ENCODE measurements at places on chromosomes 3 and 15. TPM values are rescaled to one million over a fixed set of nuclear protein-coding genes. Genes with fewer than 3 reads are reported as not detected.

DNA sequence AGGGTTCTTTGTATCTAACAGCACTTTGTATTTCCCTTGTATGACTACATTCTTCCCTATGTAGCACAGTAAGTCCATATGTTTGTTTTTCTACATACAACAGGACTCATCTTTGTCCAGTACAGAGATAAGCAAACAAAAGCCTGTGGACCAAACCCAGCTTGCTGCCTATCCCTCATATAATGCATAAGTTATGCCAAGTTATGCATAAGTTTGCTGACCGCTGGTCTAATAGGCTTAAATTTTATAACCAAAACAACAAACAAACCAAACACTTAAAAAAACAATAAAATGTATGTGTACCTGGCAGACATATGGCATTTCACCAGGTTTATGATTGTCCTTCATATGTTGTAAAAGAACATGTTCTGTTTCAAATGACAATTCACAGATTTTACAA is 56.0 kb downstream of the ZNF280D start:
- DNase-seq: no peak

DNA sequence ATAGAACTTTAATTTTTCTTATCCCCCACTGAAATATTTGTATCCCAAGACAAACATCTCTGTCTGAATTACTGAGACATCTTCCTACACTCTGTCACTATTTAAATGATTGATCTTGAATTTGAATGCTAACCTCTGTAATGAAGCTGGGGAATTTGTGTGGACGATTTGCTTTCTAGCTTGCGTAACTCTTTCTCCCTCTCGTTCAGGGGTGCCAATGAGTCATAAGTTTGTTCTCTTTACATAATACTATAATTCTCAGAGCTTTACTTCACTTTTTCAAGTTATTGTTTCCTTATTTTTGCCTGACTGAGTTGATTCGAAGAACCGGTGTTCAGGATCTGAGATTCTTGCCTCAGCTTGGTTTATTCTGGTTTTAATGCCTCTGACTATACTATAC is 783.3 kb upstream of the CADM2 start:
- no peak for DNase-seq

GRCh38 chr3:11629716-11630115 is 14.0 kb downstream of the VGLL4 start:
- DNase-seq: no peak

- no peak for DNase-seq
Measured at GRCh38 chr3:113736548-113737089, 9.4 kb downstream of the NAA50 start.

GRCh38 chr3:36734742-36735141 is 29.6 kb downstream of the DCLK3 start:
- DNase-seq: no peak

- DNase-seq: no peak
Measured at GRCh38 chr3:186609247-186609868, 3.5 kb upstream of the AHSG start.

DNA sequence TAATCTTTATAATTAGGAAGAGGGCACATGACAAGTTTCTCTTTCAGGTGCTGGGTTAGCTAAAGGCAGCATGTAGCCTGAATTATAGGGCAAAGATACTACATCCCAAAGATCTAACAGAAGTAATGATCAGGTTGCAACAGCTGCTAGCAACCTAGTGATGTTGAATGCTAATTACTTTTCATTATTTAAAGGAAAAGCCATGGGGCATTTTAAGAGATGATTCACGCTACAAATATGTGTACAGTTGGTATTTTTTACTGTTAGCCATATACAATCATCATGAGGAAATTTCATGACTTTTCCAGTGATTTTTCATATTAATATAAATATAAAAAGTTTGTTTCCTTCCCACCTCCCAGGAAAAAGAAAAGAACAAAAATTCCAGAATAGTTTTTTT is 43.0 kb downstream of the NEK10 start:
- DNase-seq: no peak

- no peak for DNase-seq
Measured at GRCh38 chr15:84752700-84753099, 4.3 kb downstream of the ZNF592 start.

DNA sequence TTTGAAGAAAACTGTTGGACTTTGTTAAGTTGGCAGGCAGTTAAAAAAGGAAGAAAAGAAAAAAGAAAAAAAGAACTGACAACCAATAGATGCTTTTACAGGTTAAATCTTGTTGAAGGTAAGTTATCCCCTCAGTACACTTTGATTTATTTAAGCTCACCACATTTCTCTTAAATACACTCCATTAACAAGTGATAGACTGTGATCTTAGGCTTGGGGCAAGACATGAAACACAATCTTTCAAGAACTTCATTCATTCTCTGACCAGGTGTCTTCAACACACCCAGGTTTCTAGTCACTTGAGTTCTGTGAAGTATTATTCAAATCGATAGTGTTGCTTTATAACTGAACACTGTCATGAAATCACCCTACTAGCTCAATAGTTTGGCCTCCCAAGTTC is 751.9 kb downstream of the ROBO1 start:
- no peak for DNase-seq

- no peak for DNase-seq
Measured at GRCh38 chr15:92614301-92614700, 41.3 kb downstream of the FAM174B start.

GRCh38 chr15:76642671-76643070 is 262.5 kb downstream of the SCAPER start:
- DNase-seq: no peak

GRCh38 chr3:2274526-2274925 is 175.9 kb downstream of the CNTN4 start:
- no peak for DNase-seq

DNA sequence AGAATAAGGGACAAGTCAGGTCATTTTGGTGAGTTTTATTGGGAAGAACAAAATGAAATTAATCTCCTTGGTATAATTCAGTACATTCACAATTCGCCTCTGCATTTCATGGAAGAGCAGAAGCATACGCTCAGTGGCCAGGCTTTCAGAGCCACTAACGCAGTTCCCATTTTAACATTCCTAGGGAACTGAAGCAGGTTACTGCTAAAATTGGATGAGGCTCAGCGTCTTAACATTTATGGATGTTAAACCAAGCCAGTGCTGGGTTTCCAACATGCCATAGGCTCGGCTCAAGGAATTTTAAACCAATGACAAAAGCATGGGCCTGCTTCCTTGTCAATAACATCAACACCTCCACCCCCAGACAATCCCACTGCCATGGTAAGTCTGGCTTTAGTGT is 172.7 kb upstream of the PRICKLE2 start:
- DNase-seq: no peak

DNA sequence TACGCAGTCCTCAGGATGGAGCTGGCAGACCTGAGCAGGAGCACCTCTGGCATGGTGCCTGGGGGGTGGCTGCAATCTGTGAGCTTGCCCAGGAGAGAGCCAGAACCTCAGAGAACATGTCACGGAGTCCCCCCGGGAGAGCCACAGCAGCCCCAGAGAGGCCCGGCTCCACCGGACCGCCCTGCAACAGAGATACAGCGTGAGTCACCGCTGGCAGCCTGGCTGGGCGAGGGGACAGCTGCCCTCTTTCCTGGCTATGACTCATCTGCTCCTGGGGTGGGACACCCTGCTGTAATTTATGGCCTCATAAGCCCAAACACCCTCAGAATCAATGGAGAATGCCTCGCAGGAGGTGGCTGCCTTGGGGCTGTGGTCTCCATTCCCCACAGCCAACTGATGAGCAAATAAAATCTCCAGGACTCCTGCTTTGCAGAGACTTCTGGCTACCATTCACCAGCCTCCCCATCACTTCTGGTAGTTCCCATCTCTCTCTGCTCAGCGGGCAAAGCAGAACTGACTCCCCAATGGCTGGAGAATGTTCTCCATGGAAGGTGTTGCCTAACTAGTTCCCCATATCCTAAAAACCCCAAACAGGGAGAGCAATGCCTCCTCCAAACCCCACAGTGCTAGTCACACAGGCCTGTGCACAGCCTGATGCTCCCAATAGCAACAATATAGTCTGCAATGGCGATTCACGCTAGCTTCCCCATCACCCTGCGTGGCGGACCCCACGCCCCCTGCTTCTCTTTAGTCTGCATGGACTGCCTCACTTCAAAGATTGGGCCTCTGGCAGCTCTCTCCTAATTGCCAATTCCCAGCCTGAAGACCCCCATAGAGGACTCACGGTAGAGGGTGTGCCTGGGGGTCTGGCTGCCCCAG is 21.6 kb downstream of the ACSBG1 start:
- DNase-seq: no peak

DNA sequence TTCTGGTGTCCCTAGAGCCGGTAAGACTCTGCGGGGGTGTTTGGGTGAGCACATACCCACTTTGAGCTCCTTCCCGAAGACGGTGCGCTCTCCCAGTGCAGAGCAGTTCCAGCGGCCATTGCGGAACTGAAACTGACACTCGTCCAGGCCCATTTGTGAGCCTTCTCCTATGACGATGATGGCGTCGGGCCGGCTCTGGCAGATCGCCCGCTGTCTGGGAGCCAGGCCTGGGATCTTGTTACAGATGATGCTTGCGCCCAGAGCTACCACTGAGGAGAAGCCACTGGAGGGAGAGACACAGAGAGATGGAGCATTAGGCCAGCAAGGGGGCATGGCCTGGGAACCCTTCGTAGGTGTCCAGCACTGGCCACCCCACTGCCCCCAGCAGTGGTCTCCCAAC is 5.0 kb downstream of the WNT7A start:
- no peak for DNase-seq

GRCh38 chr3:101194392-101194791 is 126.0 kb downstream of the IMPG2 start:
- DNase-seq: no peak

GRCh38 chr3:73056014-73056844 is 5.2 kb upstream of the EBLN2 start:
- no peak for DNase-seq

LTK gene
- total RNA-seq: 1.9 TPM

PLCB2 gene
- 173 TPM for total RNA-seq

PPIP5K1 gene
- 36.8 TPM for total RNA-seq

KCNAB1 gene
- not detected for total RNA-seq

MYRIP gene
- total RNA-seq: not detected

CLDN1 gene
- not detected for total RNA-seq

GRM7 gene
- total RNA-seq: not detected

TRIM42 gene
- total RNA-seq: not detected

NME9 gene
- 0.57 TPM for total RNA-seq

P2RY1 gene
- 0.25 TPM for total RNA-seq
